Fibroblast of skin of left biceps (primary cell): ENCODE measurements at places on chromosomes 6 and 20.

- no peak for DNase-seq
Measured at GRCh38 chr20:4814696-4815252, 93.1 kb downstream of the PRND start.

DNA sequence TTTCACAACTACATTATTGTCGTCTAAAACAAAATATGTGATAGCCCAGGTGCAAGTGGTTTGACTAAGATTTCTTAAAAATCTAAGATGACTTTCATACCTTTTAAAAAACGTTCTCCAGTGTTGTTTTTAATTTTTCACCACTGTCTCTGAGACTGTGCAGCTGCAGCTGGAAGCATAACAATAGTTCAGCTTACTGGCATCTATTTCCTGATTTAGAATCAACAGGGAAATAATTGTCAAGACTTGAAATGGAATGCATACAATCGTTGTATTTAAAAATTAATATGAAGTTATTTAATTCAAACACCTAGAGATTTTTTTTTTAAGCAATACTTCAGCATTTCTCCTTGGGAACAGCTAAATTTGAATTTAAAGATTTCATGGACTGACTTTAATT, 982.0 kb upstream of the EPHA7 start:
- DNase-seq, result no peak

DNA sequence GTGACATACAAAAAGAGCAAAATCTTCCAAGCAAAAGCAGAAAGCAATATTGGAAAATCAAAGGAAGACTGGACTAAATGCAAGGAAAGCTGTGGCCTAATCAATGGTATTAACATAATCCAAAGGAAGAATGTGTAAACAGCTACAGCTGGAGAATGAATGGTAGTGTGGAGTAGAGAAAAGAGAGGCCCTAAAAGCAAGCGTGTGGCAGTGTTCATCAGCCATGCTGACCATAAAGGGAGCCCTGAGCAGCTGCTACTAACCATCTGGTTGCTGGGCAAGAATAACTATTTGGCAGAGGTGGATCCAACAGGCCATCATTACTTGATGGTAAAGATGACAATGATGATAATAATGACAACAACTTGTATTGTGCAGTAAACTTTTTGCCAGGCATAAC, 148.5 kb upstream of the BEND6 start:
- DNase-seq, result no peak

DNA sequence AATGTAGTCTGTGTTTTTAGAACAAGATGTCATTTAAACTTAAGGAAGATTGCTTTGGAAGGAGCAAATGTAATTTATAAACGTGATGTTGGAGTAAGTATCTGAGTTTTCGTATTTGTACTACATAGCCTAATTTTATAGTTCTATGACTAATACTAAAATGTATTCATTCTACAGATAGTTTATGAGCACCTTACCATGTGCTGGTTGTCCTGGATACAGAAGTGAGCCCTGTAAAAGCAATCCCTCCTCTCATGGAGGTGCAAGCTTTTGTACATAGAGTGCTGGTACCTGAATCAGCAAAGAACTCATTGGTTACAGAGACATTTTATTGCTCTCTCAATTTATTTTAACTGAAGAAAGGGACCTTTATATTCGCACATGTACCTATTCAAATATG, 27.1 kb downstream of the TBPL1 start:
- DNase-seq, result no peak

GRCh38 chr6:42294759-42295158, 77.1 kb upstream of the MRPS10 start:
- DNase-seq, result no peak

DNA sequence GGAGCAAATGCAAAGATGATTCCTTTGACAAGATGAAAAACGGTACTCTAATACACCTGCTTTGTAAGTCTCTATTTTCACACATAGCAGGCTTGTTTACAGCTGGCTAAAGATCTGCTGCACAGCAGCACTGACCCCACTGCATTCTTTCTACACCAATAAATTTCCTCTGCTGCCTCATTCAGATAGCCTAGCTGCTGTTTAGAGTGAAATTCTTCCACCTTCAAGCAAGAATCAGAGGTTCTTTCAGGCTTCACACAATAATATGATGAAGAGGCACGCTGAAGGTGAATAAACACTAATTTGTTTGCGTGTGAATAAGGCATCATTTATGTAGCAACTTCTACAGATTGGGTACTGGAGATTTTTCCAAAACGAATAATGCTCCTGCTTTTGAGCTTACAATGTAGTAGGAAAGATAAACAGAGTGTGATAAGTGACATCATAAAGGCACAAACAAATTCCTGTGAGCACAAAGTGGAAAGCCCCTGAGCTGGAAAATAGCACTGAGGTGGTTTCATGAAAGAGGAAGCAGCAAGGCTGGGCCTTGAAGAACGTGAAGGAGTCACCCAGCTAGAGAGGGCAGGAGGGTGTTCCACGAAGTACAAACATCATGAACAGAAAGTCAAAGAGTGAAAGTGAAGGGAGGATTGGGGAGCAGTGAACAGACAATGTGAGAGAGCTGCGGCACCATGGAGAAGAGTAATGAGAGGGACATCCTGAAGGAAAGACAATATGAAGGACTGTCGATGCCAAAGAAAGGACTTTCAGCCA, 543.4 kb downstream of the CD83 start:
- DNase-seq, result no peak

GRCh38 chr6:11772109-11772825, 6.3 kb downstream of the ADTRP start:
- peak; percentile 93 for DNase-seq
